ENCODE measurements at places on chromosomes 6 and 20.
A peak's percentile ranks its signal among the peaks of the same experiment; 100 is the strongest.

- no peaks in the 10 kb centered on the region for H3K4me1 ChIP-seq
- no peak overlapping the region for H3K27ac ChIP-seq
- no peak for DNase-seq
- no peaks in the 10 kb centered on the region for H3K36me3 ChIP-seq
- H3K4me3 ChIP-seq = no peak overlapping the region
Observed at GRCh38 chr20:6719369-6719721, 48.1 kb upstream of the BMP2 start.

- no peaks in the 10 kb centered on the region for H3K36me3 ChIP-seq
- H3K27ac ChIP-seq = no peak overlapping the region
- no peaks in the 10 kb centered on the region for H3K27me3 ChIP-seq
- no peak overlapping the region for H3K4me3 ChIP-seq
Observed at GRCh38 chr6:31008165-31008564, 2.1 kb upstream of the MUC22 start.

DNA sequence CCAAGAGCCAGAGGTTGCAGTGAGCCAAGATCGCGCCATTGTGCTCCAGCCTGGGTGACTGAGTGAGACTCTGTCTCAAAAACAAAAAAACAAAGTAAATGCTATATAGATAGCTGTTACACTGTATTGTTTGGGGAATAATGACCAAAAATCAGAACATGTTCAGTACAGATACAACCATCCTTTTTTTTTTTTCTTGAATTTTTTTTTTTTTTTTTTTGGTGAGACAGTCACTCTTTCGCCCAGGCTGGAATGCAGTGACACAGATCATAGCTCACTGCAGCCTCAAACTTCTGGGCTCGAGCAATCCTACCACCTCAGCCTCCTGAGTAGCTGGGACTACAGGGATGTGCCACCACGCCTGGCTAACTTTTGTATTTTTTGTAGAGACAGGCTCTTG lies 63.7 kb downstream of the BCAS4 start:
- no peak for DNase-seq
- no peaks in the 10 kb centered on the region for H3K4me1 ChIP-seq
- no peak overlapping the region for H3K4me3 ChIP-seq
- no peak overlapping the region for H3K27ac ChIP-seq
- no peaks in the 10 kb centered on the region for H3K27me3 ChIP-seq

DNA sequence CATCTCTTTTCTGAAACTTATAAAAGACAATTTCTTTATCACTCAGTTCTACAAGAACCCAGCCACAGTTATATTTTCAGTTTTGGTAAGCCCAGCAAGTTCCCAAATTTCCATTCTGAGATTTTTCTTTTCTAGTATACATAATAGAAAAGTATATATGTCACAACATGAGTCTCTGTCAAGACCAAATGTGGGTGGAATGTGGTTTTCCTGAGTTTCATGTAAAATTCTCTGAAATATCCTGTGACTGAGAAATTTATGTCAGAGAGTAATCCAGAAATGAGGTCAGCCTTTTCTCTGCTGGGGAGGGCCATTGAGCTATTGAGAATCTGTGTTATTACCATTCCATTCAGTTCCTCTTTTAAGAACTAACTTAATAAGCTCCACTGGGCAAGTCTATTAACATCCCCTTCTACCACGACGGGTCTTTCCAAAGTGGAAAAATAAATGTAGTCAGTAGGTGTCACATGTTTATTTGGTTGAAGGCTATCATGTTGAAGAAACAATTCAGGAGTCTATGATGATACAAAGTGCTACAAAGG lies 100.7 kb upstream of the HMGN3 start:
- no peak overlapping the region for H3K4me3 ChIP-seq
- H3K4me1 ChIP-seq = no peaks in the 10 kb centered on the region
- no peaks in the 10 kb centered on the region for H3K36me3 ChIP-seq
- no peak overlapping the region for H3K27ac ChIP-seq

GRCh38 chr20:19435316-19435715 lies 222.9 kb downstream of the SLC24A3 start:
- peaks cover under 1% of the 10 kb centered on the region for H3K4me1 ChIP-seq
- no peaks in the 10 kb centered on the region for H3K27me3 ChIP-seq
- no peak for DNase-seq
- no peak overlapping the region for H3K27ac ChIP-seq

DNA sequence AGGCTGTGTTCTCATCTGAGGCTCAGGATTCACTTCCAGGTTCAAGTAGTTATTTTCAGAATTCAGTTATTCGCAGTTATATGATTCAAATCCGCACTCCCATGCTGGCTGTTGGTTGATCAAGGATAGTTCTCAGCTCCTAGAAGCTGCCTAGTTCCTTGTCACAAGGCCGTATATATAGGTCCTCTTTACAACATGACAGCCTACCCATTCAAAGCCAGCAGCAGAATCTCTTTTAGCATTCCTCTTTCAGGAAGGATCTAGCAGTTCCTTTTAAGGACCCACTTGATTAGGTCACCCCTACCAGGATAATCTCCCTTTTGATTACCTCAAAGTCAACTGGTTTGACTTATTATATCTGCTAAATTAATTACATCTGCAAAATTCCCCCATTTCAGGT lies 23.8 kb upstream of the LAMP5 start:
- H3K27me3 ChIP-seq = no peaks in the 10 kb centered on the region
- H3K36me3 ChIP-seq = no peaks in the 10 kb centered on the region
- no peak overlapping the region for H3K27ac ChIP-seq
- no peak for DNase-seq

- H3K4me3 ChIP-seq = no peak overlapping the region
- H3K36me3 ChIP-seq = no peaks in the 10 kb centered on the region
- no peak overlapping the region for H3K27ac ChIP-seq
- no peaks in the 10 kb centered on the region for H3K27me3 ChIP-seq
Observed at GRCh38 chr6:161590961-161591627, 317.2 kb upstream of the AGPAT4 start.

- no peak for DNase-seq
- H3K36me3 ChIP-seq = no peaks in the 10 kb centered on the region
- H3K4me1 ChIP-seq = no peaks in the 10 kb centered on the region
- H3K27ac ChIP-seq = no peak overlapping the region
- no peak overlapping the region for H3K4me3 ChIP-seq
- no peaks in the 10 kb centered on the region for H3K27me3 ChIP-seq
Observed at GRCh38 chr6:144989319-144990107, 704.4 kb downstream of the UTRN start.

GRCh38 chr20:52242237-52243230 lies 51.0 kb upstream of the ZFP64 start:
- peak; percentile 14 for DNase-seq
- no peaks in the 10 kb centered on the region for H3K27me3 ChIP-seq
- no peak overlapping the region for H3K27ac ChIP-seq
- H3K4me1 ChIP-seq = no peaks in the 10 kb centered on the region
- no peak overlapping the region for H3K4me3 ChIP-seq

- no peaks in the 10 kb centered on the region for H3K27me3 ChIP-seq
- no peak overlapping the region for H3K4me3 ChIP-seq
- DNase-seq = no peak
Observed at GRCh38 chr6:1124885-1125284, 187.0 kb upstream of the FOXQ1 start.

DNA sequence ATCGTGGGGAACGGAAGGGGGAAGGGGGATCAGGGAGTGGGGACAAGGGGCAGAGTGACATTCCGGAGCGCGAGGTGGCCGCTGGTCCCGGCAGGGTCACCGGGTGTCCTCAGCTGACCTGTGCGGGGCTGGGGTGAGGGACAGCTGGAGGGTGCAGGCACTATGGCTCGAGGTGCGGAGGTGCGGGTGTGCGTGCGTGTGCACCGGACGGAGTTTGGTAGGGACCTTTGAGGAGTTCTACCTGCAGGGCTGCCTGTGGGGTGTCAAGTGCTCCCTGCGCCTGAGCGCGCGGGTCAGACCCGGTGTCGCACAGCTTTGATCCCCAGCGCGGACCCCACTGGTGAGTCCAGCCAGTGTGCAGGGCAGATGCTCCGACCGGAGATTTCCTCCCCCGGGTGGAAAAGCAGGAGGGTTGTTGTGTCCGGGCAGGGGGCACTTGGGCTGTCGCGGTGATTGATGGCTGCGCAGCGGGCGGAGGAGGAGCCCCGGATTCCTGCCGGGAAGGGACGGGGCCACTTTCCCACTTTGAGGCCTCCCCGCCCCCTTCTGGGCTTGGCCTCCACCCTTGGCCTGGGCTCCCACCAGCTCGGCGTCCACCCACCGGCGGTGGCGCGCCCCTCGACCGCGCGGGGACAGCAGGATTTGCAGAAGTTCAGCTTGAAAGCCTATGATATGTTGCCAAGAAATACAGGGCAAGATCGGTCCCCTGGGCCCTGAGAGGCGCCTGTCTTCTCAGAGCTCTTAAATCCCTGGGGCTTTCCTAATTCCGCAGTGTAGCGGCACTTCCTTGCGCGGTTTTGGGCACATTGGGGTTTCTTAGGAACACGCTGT lies 658 bp downstream of the RIN2 start:
- no peaks in the 10 kb centered on the region for H3K27me3 ChIP-seq
- peak overlapping the region; percentile 90 for H3K27ac ChIP-seq
- H3K4me1 ChIP-seq = peaks cover 23% of the 10 kb centered on the region
- no peaks in the 10 kb centered on the region for H3K36me3 ChIP-seq

DNA sequence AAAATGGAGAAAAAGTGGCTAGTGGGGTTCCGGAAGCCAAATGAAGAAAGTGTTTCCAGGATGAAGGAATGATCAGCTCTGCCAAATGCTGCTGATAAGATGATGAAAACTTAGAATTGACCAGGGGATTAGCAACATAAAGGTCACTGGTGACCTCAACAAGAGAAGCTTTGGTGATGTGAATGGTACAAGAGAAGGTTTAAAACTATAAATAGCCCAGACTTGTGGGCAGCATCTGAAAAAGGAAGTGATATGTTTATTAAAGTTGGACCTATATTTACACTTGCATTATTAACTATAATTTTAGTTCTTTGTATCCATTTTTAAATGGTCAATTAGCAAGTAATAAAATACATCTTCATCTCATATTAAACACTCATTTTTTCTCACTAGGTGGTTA lies 45.1 kb downstream of the CGA start:
- H3K27me3 ChIP-seq = no peaks in the 10 kb centered on the region
- no peaks in the 10 kb centered on the region for H3K36me3 ChIP-seq
- no peaks in the 10 kb centered on the region for H3K4me1 ChIP-seq
- H3K4me3 ChIP-seq = no peak overlapping the region

DNA sequence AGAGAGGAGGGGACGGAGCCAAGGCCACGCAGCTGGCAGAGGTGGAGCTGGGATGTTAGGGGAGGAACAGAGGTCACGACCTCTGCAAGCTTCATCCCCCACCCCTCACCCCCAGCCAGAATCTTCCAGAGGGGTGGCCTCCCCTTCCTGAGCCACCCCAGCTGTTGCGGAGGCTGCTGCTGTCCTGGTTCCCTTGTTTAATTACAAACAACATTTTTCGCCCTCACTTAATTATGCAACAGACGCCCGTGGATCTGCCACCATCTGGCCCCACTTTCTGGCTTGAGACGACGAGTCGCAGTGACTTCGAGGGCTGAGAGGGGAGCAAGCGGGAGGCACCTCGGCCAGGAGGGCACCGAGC lies 153.7 kb upstream of the PTPN1 start:
- H3K27ac ChIP-seq = no peak overlapping the region
- no peaks in the 10 kb centered on the region for H3K27me3 ChIP-seq
- DNase-seq = no peak
- no peaks in the 10 kb centered on the region for H3K36me3 ChIP-seq
- H3K4me1 ChIP-seq = peaks cover 4% of the 10 kb centered on the region
- no peak overlapping the region for H3K4me3 ChIP-seq

DNA sequence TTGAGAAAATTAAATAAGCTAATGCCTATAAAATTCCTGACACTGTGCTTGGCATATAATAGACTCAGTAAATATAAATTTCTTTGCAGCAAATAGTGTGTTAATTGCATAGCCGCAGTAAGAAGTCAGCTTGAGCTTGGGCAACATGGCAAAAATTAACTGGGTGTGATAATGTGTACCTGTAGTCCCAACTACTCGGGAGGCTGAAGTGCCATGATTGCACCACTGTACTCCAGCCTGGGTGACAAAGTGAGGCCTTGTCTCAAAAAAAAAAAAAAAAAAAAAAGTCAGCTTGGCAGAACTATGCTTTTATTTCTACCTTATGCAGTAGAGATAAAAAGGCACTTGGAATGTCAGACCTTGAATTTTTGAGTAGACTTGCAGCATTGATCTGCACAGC lies 121.8 kb downstream of the AKAP7 start:
- H3K4me1 ChIP-seq = no peaks in the 10 kb centered on the region
- no peak overlapping the region for H3K27ac ChIP-seq
- H3K4me3 ChIP-seq = no peak overlapping the region
- no peak for DNase-seq

GRCh38 chr6:11263291-11263775 lies 30.9 kb upstream of the NEDD9 start:
- peaks cover 3% of the 10 kb centered on the region for H3K4me1 ChIP-seq
- DNase-seq = peak; percentile 62
- H3K27me3 ChIP-seq = no peaks in the 10 kb centered on the region
- no peaks in the 10 kb centered on the region for H3K36me3 ChIP-seq
- no peak overlapping the region for H3K4me3 ChIP-seq
- no peak overlapping the region for H3K27ac ChIP-seq

GRCh38 chr6:52543729-52544601 lies 32.9 kb downstream of the TRAM2 start:
- no peaks in the 10 kb centered on the region for H3K27me3 ChIP-seq
- peaks cover 17% of the 10 kb centered on the region for H3K4me1 ChIP-seq
- H3K36me3 ChIP-seq = no peaks in the 10 kb centered on the region
- H3K4me3 ChIP-seq = no peak overlapping the region

- no peak overlapping the region for H3K27ac ChIP-seq
- H3K27me3 ChIP-seq = no peaks in the 10 kb centered on the region
- H3K4me3 ChIP-seq = no peak overlapping the region
- no peak for DNase-seq
- H3K36me3 ChIP-seq = no peaks in the 10 kb centered on the region
- peaks cover 15% of the 10 kb centered on the region for H3K4me1 ChIP-seq
Observed at GRCh38 chr6:15326067-15326614, 80.3 kb downstream of the JARID2 start.

- DNase-seq = no peak
- H3K27me3 ChIP-seq = no peaks in the 10 kb centered on the region
- H3K4me3 ChIP-seq = no peak overlapping the region
- H3K4me1 ChIP-seq = no peaks in the 10 kb centered on the region
Observed at GRCh38 chr20:55103188-55103587, 627.8 kb downstream of the DOK5 start.

DNA sequence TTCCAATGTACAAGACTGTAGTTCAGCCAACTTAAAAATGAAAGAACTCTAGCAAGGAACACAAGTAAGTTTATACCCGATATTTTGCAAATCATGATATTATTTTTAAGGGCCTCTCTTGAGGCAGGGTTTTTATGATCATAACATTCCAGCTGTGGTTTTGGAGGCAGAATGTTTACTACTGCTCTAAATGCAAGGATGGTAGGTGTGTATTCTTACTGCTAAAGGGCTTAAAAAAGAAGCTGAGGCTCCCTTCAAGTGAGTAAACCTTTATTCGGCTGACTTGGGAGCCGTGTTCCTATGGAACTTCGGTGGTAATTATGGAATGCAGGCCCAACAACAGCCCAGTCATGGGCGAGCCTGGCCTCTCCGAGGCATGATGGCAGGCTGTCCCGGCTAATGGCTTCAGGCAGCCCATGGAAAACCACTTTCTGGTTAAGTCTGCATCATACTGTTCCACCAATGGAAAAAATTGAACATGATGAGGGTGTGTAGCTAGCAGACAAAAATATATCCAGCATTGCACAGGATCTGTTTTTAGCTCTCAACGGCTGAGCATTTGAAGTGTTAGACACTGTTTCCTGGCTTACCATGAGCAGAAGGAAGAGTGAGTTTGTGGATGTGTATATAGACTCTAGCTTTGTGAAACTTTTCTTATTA lies 111.5 kb downstream of the TIAM2 start:
- H3K27ac ChIP-seq = no peak overlapping the region
- DNase-seq = no peak
- no peaks in the 10 kb centered on the region for H3K36me3 ChIP-seq
- H3K4me1 ChIP-seq = no peaks in the 10 kb centered on the region

Measured in spinal cord (tissue), 10 donors.